Esophagus mucosa (tissue), 1 donor: ENCODE measurements at places on chromosomes 1 and 21. TPM values are rescaled to one million over a fixed set of nuclear protein-coding genes. Genes with fewer than 3 reads are reported as not detected.
A peak's percentile ranks its signal among the peaks of the same experiment; 100 is the strongest.

- no peak for ATAC-seq
Measured at GRCh38 chr1:217012659-217013058, 289.4 kb upstream of the ESRRG start.

GRCh38 chr1:88985692-88986091, 6.7 kb downstream of the KYAT3 start:
- ATAC-seq, result peak; percentile 30

GRCh38 chr1:31230378-31230777, 9.3 kb downstream of the NKAIN1 start:
- ATAC-seq, result no peak

DNA sequence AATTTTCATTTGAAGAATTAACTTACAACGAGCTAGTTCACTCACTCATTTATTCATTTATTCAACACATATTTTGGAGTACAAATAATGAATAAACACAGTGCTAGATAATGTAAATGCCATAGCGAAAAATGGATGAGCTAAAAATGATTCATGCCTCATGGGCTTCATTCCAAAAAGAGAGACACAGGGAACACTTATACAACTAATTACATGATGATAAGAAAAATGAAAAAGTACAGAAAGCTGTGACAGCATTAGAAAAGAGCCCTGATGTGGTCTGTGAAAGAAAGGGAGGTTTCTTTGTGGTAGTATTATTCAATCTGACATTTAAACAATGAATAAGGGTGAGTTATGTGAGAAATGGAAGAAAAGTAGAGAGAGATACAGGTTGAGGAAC, 726.4 kb downstream of the AMY1C start:
- ATAC-seq, result no peak

- ATAC-seq, result peak; percentile 83
Measured at GRCh38 chr1:41802532-41803501, 115.9 kb downstream of the HIVEP3 start.

DNA sequence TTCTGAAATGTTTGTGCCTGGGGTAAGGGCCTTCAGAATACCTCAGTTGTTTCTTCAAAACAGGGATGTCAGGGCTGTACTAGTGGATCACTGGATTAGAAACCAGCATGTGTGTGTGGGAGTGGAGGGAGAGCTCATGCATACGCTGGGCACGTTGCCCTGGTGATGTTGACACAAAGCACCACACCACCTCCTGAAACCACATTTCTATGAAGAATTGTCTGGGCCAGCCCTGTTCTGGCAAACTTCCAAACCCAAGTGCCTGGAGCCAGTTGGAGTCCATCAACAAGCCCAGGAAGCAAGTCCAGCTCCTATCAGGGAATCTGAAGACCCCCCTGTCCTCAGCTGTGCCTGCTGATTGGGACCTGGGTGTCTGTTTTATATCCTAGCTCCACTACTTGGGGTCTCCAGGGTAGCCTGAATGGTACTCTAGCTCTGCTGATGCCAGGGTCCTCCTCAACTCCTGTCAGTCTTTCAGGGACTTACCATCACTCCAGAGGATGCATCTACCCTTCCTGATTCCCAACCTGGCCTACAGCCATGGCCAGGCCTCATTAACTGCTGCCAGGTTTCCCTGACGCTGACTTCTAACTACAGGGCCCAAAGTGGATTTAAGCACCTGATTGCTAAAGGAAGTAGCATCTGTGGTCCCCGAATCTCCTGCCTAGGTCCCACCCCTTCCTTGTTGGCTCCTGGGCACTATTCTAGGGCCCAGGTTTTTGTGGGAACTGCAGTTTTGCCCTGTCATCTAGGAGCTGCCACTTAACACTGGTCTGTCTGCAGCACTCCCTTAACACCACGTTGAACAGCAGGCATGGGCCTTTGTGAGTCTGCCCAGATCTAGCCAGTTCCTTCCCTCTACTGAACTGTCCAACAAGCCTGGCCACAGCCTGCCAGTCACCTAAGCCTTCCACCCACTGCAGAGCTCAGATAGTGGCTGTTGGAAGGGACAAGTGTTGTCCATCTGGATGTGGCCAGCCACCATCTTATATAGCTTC, 45.5 kb downstream of the LPAR3 start:
- ATAC-seq, result peak; percentile 81

- no peak for ATAC-seq
Measured at GRCh38 chr1:221892301-221892830, 150.5 kb upstream of the DUSP10 start.

The CSF1 gene
- 4.6 TPM for total RNA-seq

The TRAF3IP3 gene
- 0.80 TPM for total RNA-seq

The LCE6A gene
- not detected for total RNA-seq

The BCL2L15 gene
- 8.4 TPM for total RNA-seq

The IRF2BP2 gene
- 78.2 TPM for total RNA-seq

The CD244 gene
- total RNA-seq, result 0.56 TPM
